ENCODE measurements at places on chromosomes 16 and 17. TPM values are rescaled to one million over a fixed set of nuclear protein-coding genes. Genes with fewer than 3 reads are reported as not detected.

DNA sequence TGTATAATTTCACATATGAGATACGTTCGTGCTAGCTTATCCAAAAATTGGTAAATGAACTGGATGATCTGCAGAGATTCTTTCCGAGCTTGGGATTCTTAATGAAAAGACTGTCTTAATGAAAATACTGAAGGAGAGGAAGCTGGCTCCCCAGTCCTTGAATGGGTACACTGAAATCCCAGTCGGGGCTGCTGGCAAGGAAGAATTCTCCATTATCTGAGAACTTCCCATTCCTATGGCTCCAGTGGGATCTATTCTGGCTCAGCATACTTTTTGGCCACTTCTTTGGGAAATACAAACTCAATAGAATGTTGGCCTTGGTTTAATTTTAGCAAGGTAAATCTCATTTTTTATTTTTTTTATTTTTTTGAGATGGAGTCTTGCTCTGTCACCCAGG is 23.7 kb upstream of the SLC35B1 start:
- DNase-seq: no peak

CCL4 gene
- not detected for polyA plus RNA-seq

CNGB1 gene
- 0.05 TPM for polyA plus RNA-seq

DNA sequence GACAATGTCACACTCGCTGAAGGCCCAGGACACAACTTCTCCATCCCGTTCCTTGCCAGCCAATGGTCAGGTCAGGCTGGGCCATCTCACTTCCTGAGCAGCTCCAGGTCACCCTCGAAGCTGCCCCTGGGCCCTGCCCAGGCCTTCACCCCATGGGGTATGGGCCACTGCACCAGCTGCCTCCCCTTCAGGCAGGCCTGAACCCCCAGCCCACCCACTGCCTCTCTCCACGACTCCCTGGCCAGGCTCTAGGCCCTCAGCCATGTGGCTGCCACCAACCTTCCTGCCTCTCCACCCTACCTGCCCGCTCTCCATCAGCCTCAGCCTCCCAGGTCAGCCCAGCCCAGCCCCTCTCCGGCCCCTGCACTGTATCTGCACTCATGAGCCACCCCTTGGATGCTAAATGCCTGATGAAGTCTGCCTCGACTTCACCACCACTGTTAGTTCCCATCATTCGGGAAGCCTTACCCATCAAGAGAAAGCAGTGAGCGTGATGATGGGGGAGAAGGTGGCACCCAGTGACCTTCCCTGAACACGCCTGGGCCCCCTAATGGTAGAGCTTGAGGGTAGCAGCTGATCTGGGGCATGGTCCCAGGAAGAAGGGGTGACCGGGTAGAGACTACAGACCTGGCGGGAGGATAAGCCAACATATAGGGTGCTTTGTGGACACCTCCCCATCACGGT is 30.9 kb upstream of the C16orf95 start:
- DNase-seq: no peak

CASKIN1 gene
- polyA plus RNA-seq: 1.7 TPM

DNA sequence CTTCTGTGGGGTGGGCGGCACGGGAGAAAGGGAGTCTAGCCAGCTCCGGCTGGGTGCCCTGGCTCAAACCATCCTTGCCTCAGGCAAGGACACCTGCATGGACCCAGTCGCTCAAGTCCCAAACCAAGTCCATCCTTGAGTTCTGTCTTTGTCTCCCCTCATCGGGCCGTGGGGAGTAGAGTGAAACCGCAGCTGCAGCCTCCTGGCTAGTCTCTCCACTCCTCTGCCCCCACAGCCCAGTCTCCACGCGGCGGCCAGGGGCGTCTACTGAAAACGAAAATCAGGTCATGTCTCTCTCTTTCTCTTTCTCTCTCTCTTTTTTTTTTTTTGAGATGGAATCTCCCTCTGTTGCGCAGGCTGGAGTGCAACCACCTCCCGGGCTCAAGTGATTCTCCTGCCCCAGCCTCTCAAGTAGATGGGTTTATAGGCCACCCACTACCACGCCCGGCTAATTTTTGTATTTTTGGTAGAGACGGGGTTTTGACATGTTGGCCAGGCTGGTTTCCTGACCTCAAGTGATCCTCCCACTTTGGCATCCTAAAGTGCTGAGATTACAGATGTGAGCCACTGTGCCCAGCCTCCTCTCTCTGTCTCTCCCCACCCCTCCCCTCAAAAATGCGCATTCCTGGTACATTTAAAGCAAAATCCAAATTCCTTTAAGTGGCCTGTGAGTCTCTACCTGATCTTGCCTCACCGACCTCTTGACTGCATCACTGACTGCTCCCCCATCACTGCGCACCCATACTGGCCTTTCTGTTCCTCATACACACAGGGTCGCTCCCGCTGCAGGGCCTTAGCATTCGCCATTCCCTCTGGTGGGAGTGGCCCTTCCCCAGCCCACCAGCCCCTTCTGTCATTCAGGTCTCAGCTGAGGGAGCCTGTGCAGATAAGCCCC is 17.7 kb upstream of the RMI2 start:
- DNase-seq: no peak

DNA sequence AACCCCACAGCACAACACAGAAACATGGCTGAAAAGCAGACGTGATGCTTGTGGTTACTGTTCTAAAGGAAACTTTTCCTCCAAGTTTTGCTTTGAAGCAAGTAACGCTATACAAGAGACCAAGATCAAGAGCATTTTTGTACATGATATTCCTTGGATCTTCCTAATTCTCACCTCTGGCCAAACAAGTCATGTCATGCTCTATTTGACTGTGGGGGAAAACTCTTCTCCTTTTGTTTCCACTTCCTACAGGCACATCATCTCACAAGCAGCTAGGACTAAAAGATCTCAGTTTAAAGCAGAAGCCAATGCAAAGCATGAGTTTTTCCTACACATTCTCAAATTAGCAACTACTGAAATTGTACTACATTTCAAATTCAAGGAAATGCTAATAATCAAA is 50.7 kb downstream of the CFDP1 start:
- DNase-seq: no peak

DNA sequence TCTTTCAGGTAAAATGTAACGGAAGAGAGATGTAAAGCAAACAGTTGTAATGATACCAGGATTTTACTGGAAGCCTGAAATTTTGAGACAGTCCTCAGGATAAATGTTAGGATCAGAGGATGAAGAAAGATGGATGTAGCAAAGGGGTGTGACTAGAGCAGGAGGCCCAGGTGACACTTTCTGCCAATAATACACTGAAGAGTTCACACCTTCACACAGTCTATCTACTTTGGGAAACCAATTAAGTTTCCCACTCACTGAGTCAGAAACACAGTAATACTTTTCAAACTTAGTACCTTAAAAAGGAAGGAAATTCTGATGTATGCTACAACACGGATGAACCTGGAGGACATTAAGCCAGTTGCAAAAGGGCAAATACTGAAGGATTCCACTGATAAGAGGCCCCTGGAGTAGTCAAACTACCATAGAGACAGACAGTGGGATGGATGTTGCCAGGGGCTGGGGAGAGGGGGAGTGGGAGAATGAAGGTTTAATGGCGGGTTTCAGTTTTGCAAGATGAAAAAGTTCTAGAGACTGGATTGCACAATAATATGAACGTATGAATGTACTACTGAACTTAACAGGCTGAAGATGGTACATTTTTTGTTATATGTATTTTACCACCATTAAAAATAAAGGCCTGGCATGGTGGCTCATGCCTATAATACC is 62.3 kb downstream of the CYTH1 start:
- no peak for DNase-seq

DNA sequence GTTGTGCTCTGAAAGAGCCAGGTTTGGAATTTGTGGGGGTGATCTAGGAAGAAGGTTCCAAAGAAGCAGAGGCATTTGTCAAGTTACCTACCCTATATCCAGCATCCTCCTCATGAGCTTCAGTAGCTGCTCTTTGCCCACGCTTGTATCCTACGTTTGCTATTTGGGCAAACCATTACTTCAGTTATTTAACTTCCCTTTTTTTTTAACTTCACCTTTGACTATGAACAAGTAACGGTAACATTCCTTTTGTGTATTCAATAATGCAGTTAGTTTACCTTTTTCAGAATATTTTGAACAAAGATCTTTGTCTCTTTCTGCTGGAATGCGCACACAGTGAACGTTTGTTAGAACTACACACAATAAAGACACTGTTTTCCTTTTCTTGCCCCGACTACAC is 41.5 kb downstream of the CYB5B start:
- DNase-seq: no peak

C17orf107 gene
- polyA plus RNA-seq: 0.44 TPM

- no peak for DNase-seq
These were observed 161.1 kb downstream of the STX8 start for GRCh38 chr17:9414471-9414870.
